ENCODE measurements at places on chromosomes 6 and 20.

GRCh38 chr6:159646733-159647132, 46.3 kb downstream of the SOD2 start:
- H3K27me3 ChIP-seq: no peaks in the 10 kb centered on the region
- H3K36me3 ChIP-seq: peaks cover 2% of the 10 kb centered on the region

- no peak overlapping the region for H3K4me3 ChIP-seq
- no peaks in the 10 kb centered on the region for H3K36me3 ChIP-seq
- no peak for DNase-seq
- no peak overlapping the region for H3K27ac ChIP-seq
- H3K4me1 ChIP-seq: no peaks in the 10 kb centered on the region
Observed at GRCh38 chr6:144176043-144176442, 25.7 kb downstream of the STX11 start.

- H3K36me3 ChIP-seq: no peaks in the 10 kb centered on the region
- no peak for DNase-seq
- H3K4me1 ChIP-seq: peaks cover 15% of the 10 kb centered on the region
- peaks cover 77% of the 10 kb centered on the region for H3K27me3 ChIP-seq
- no peak overlapping the region for H3K27ac ChIP-seq
- no peak overlapping the region for H3K4me3 ChIP-seq
Observed at GRCh38 chr20:1997483-1998192, 3.8 kb upstream of the PDYN start.

GRCh38 chr20:36855241-36855657, 20.7 kb upstream of the TLDC2 start:
- peaks cover 43% of the 10 kb centered on the region for H3K4me1 ChIP-seq
- H3K27ac ChIP-seq: no peak overlapping the region
- H3K36me3 ChIP-seq: peaks cover 12% of the 10 kb centered on the region
- no peaks in the 10 kb centered on the region for H3K27me3 ChIP-seq

DNA sequence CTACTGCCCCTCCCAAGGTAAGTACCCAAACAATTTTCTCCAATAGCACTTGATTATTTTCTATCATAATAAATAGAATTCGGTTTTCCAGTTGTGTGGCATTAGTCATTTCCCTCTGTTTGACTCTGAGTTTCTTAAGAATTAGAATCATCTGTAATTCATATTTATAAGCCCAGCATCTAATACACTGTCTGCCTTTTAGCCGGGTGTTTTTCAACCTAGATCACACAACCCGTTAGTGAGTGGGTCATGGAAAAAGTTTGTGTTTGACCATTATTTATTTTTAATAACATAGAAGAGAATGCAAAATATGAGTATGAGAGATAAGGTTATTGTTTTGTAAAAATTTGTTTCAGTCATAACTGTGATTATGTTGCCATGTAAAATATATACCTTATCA, 701.6 kb downstream of the RFPL4B start:
- peaks cover 9% of the 10 kb centered on the region for H3K36me3 ChIP-seq
- no peak for DNase-seq
- H3K27ac ChIP-seq: no peak overlapping the region
- no peak overlapping the region for H3K4me3 ChIP-seq

GRCh38 chr6:83758533-83758932, 49.6 kb upstream of the SNAP91 start:
- no peak overlapping the region for H3K27ac ChIP-seq
- H3K36me3 ChIP-seq: peaks cover 2% of the 10 kb centered on the region
- no peak for DNase-seq
- H3K4me1 ChIP-seq: no peaks in the 10 kb centered on the region
- H3K4me3 ChIP-seq: no peak overlapping the region

- no peak for DNase-seq
- no peak overlapping the region for H3K27ac ChIP-seq
- H3K36me3 ChIP-seq: peaks cover 43% of the 10 kb centered on the region
- no peak overlapping the region for H3K4me3 ChIP-seq
- no peaks in the 10 kb centered on the region for H3K27me3 ChIP-seq
Observed at GRCh38 chr20:37053230-37053950, 42.4 kb downstream of the RBL1 start.

DNA sequence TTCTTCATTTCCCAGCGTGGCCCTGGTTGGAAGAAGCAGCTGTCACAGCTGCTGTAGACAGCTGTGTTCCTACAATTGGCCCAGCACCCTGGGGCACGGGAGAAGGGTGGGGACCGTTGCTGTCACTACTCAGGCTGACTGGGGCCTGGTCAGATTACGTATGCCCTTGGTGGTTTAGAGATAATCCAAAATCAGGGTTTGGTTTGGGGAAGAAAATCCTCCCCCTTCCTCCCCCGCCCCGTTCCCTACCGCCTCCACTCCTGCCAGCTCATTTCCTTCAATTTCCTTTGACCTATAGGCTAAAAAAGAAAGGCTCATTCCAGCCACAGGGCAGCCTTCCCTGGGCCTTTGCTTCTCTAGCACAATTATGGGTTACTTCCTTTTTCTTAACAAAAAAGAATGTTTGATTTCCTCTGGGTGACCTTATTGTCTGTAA, 292.7 kb downstream of the ESR1 start:
- no peak overlapping the region for H3K4me3 ChIP-seq
- H3K36me3 ChIP-seq: no peaks in the 10 kb centered on the region
- peaks cover 12% of the 10 kb centered on the region for H3K4me1 ChIP-seq
- no peaks in the 10 kb centered on the region for H3K27me3 ChIP-seq
- no peak overlapping the region for H3K27ac ChIP-seq

DNA sequence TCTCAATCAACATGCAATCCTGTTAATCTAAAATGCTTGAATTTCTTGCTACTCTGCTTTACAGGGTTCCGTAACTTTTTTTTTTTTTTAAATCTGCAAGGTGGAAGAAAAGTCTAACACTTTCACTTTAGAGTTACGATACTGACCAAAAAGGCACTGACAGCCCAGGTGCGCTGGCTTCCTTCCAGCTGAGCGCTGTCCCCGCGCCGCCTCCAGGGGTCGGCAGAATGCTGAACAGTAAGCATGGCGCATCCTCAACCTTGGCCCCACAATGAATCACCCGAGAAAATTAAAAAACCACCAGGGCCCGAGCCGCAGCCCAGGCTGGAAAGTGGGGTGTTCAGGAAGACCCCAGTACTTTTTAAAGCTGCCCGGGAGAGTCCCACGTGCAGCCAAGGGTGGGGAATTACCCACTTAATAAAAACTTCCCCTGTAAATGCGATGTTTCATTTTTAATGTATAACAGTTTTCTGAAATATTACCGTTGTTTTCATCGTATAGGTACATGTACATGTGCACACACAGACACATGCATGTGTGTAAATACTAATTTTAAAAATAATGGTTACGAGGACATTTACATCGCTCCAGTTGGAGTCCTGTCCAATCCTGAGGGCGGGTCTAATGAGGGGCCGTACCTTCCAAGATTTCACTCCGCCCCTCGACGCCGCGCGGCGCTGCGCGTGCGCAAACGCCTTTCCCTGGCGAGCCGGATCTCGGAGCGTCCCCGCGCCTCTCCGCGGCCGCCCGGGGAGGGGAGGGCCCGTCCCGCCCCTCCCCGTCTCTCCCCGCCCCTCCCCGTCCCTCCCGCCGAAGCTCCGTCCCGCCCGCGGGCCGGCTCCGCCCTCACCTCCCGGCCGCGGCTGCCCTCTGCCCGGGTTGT, at the start of gene GINM1:
TSS of gene GINM1 (plus strand) at position 849 of the 883 bp plus-strand sequence. CDS start 40 bp downstream, outside the sequence.
- peaks cover 17% of the 10 kb centered on the region for H3K4me1 ChIP-seq
- peaks cover 14% of the 10 kb centered on the region for H3K27me3 ChIP-seq

DNA sequence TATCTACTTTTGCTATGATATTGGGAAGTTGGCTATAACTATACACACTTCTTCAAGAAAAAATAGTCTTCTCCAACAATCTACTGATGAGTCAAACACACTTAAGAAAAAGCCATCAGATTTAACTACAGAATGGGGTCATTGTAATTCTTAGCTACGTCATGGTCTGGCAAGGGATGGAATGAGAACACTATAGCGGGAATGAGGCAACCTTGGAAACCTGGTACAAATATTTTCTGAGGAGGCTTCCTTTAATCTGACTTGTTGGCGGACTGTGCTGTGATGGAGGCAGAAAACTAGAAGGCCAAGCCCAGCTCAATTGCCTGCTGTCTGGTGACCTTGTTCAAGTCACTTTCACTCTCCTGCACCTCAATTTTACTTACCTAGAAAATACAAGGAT, 586.8 kb upstream of the JAG1 start:
- no peak overlapping the region for H3K27ac ChIP-seq
- H3K27me3 ChIP-seq: no peaks in the 10 kb centered on the region
- H3K36me3 ChIP-seq: peaks cover 9% of the 10 kb centered on the region
- DNase-seq: no peak

DNA sequence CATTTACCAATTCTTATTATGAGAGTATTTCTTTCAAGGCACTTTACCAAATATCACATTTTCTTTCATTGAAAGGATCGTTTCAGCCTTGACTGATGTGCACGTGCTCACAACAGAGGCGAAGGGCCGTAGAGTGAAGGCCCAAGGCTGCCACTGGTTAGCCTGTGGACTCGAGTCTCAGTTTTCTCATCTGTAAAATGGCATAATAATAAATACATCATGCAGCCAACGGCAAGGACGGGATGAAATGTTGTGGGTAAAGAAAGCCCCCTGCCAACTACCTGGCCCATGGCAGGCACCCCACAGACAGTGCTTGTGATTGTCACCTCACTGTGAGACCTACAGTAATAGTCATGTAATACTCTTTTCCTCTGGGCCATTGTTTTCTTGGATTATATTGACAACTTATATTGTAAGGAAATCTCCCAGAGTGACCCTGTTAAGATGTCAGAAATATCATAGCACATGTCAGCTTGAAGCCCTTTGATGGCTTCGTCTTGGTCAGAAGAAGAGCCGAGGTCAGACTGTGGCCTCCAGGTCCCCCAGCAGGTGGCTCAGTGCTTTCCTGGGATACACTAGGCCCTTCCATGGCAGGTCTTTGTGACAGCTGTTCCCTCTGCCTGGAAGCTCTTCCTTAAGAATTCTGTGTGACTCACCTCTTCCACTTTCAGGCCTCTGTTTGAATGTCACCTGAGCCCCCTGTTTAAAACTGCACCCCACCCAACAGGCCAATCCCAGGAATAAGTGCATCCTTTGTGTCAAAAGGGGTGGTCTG, 36.3 kb downstream of the FAM50B start:
- no peak for DNase-seq
- peaks cover 15% of the 10 kb centered on the region for H3K4me1 ChIP-seq
- no peak overlapping the region for H3K27ac ChIP-seq
- H3K4me3 ChIP-seq: no peak overlapping the region

DNA sequence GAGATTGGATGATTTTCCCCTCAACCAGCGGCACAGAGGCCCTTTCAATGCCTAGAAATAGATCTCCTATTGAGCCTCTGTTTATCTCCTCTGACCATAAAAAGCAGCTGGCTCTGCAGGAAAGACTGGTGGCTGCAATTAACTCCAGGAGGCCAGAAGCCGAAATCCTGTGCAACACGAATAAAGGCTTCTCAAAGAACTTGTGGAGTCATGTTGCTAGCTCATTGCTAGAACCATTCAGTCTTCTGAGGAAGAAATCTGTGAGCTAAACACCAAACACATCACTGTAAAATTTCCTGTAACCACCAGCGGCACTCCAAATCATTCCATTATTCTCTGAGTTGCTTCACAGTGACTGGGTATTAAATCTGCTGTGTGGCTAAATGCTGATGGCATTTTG, 49.1 kb upstream of the TPD52L1 start:
- H3K27me3 ChIP-seq: peaks cover 4% of the 10 kb centered on the region
- H3K4me1 ChIP-seq: peaks cover 27% of the 10 kb centered on the region
- peaks cover 3% of the 10 kb centered on the region for H3K36me3 ChIP-seq

- no peak overlapping the region for H3K4me3 ChIP-seq
- H3K36me3 ChIP-seq: peaks cover 8% of the 10 kb centered on the region
Observed at GRCh38 chr20:32333181-32333987, 24.7 kb upstream of the ASXL1 start.

DNA sequence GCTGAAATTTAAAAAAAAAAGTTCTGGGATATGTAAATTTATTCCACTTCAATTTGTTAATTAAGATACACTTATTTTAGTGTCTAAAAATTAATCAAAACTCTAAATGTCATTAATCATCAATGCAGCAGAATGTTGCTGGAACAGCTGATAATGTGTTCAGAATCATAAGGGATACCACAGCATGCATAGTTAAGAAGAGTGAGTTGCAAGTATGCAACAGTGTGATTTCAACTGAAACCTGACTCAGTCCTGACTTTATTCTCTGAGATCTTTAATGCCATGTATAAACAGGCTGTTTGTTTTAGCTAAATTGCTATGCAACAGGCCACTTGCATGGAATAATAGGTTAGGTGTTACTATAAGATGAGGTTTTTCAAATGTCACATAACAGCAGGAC, 1.4 kb downstream of the GRIK2 start:
- no peak overlapping the region for H3K27ac ChIP-seq
- H3K4me1 ChIP-seq: peaks cover 57% of the 10 kb centered on the region
- DNase-seq: no peak

GRCh38 chr20:15930311-15931305, 642.6 kb downstream of the KIF16B start:
- peak overlapping the region; percentile 31 for H3K27ac ChIP-seq
- H3K36me3 ChIP-seq: no peaks in the 10 kb centered on the region
- DNase-seq: no peak
- H3K27me3 ChIP-seq: no peaks in the 10 kb centered on the region

GRCh38 chr6:41581381-41581991, 35.3 kb downstream of the FOXP4 start:
- no peak overlapping the region for H3K27ac ChIP-seq
- H3K27me3 ChIP-seq: no peaks in the 10 kb centered on the region
- DNase-seq: no peak
- no peak overlapping the region for H3K4me3 ChIP-seq
- H3K36me3 ChIP-seq: no peaks in the 10 kb centered on the region

- DNase-seq: no peak
- H3K27me3 ChIP-seq: no peaks in the 10 kb centered on the region
- H3K4me1 ChIP-seq: peaks cover 14% of the 10 kb centered on the region
- peak overlapping the region; percentile 53 for H3K27ac ChIP-seq
- no peak overlapping the region for H3K4me3 ChIP-seq
Observed at GRCh38 chr6:44034931-44035345, 92.3 kb downstream of the MRPL14 start.

- no peak overlapping the region for H3K27ac ChIP-seq
- H3K4me1 ChIP-seq: peaks cover 63% of the 10 kb centered on the region
- H3K4me3 ChIP-seq: no peak overlapping the region
- no peak for DNase-seq
Observed at GRCh38 chr6:71476371-71476770, 187.8 kb downstream of the OGFRL1 start.

DNA sequence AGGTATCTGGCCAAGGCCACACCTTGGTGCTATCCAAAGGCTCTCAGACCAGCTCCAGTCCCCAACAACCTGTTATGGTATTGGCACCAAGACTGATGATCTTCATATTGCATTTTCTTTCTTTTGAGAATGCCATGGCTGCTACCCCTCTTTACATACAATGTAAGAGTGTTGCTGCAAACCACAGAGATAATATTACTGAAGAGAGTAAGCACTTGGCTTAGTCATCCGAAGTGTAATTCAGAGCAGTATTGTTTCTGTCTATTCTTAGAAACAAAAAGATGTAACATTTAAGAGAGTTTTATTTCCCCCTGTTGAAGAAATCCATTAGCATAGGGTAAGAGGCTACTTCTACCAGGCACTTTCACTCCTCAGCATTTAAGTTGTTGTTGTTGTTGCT, 212.5 kb downstream of the C6orf118 start:
- DNase-seq: no peak
- H3K4me1 ChIP-seq: no peaks in the 10 kb centered on the region
- peaks cover 18% of the 10 kb centered on the region for H3K36me3 ChIP-seq
- H3K27me3 ChIP-seq: no peaks in the 10 kb centered on the region
- no peak overlapping the region for H3K27ac ChIP-seq

- H3K27ac ChIP-seq: no peak overlapping the region
- H3K36me3 ChIP-seq: peaks cover 11% of the 10 kb centered on the region
- H3K27me3 ChIP-seq: no peaks in the 10 kb centered on the region
- no peaks in the 10 kb centered on the region for H3K4me1 ChIP-seq
Observed at GRCh38 chr6:83574783-83575182, 62.4 kb downstream of the PRSS35 start.

GRCh38 chr6:167529444-167530335, 204.8 kb downstream of the TTLL2 start:
- H3K36me3 ChIP-seq: peaks cover 4% of the 10 kb centered on the region
- H3K4me3 ChIP-seq: no peak overlapping the region
- DNase-seq: no peak
- H3K27ac ChIP-seq: no peak overlapping the region
- H3K27me3 ChIP-seq: peaks cover 4% of the 10 kb centered on the region
- peaks cover 50% of the 10 kb centered on the region for H3K4me1 ChIP-seq
